Renal cortex interstitium (tissue), 15 donors: ENCODE measurements at places on chromosomes 4 and X.

DNA sequence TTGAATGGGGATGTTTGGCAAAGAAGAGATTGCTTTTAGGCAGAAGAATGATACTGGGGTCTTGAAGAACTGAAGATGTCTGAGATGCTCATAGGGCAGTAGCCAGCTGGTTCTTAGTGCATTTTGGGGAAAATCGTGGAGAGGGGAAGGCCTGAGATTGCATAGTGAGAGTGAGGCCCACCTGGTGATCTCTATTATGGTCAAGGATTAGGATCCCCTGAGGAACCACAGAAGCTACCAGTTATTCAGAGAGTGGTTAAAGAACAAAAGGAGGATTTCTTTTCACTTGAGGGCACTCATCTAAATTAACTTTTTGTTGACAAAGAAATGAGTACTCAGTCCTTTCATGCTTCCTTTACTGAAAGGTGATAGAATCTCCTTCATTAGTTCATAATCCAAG, 271.3 kb upstream of the HAND2 start:
- no peak for DNase-seq

GRCh38 chrX:153831429-153832150, 1.2 kb upstream of the PDZD4 start:
- no peak for DNase-seq

GRCh38 chr4:1345903-1346780, 866 bp upstream of the UVSSA start:
- DNase-seq = peak; percentile 37

DNA sequence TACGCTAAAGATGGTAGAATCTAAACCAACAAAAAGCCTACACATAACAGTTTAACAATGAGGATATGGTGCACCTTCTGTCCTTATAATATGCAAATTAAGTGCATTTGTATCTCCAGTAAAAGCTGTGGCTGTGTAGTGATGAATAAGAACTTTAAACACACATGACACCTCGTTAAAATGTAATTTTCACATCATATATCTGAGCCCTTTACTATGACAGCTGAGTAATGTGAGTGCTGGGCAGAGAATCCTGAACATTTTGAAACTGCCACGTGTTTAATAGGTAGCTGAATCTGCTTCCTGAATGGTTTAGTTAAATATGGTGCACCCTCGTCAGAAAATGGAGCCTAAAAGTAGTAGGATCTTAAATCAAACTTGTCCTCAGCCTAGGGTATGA, 540.8 kb downstream of the ADGRL3 start:
- no peak for DNase-seq

- no peak for DNase-seq
Measured at GRCh38 chr4:181755846-181756245, 487.4 kb upstream of the TENM3 start.

GRCh38 chr4:148238811-148239493, 203.3 kb downstream of the NR3C2 start:
- DNase-seq = no peak

DNA sequence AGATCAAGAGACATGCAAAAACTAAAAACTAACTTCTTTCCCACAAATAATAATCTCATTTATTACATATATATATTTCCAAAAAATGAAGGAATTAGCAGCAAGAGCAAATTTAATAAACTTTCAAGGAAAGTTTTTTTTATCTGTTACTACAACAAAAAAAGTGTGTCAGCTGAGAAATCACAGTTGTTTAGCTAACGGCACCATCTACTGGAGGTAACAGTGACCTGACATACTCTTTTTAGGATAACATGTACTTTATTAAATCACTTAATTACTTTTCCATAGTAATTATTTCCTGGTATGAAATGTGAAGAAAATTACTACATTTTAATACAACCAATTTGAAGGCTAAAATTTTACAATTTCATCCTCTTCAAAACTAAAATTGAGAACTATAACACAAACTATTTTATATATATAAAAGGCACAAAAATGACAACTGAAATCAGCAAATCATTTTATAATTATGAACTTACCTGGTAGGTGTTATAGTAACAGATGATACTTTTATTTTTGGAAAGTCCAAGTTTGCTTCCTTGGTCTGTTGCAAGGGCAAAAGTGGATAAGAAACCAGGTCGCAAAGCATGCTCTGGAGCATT, 9.1 kb downstream of the LAMTOR3 start:
- no peak for DNase-seq

DNA sequence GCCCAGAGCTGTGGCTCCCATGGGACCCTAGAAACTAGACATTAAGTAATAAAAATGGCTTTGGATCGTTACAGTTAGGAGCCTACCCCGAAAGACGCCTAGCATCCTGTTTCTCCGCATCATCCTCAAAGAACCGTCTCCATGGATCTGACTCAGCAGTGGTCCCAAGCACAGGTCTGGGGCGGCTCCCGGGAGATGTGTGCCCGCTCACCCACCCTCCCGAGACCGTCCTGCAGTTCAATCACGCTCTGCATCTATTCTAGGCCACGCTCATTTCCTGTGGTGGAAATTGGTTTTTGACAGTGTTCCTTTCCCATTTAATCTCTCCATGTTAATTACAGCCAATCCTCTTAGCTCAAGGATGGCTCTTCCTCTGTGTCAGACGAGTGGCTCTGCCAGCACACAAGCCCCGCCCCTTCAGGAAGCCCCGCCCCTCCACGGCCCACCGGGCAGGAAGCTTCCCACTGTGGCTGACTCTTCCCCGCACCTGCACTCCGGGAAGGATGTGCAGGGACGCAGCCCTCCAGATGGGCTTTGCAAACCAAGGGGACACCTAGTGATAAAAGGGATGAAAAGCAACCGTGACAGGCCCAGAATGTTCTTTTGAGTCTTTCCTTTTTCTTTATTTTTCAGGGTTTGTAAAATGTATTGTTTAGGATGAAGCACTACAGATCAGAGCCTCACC, 34.5 kb upstream of the HELT start:
- DNase-seq = peak; percentile 45

DNA sequence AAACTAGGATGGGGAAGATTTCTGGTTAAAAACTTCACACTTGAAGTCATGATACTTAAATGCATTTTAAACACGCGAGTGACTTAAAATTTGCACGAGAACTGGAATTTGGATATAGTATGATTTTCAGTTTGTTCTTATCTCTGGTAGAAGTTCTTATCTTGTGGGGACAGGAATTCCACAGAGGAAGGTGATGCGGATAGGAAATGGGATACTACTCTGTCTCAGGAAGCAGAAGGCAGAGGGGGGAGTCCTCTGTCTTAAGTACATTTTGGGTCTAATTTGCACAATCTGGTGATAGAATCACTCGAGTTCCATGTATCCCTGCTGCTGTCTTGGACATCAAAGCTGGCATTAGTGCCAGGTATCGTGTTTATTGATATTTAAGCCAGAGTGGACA, 53.3 kb downstream of the TLL1 start:
- DNase-seq = no peak

GRCh38 chr4:48602763-48603162, 112.7 kb downstream of the ZAR1 start:
- DNase-seq = no peak

GRCh38 chr4:57291911-57292310, 181.7 kb upstream of the IGFBP7 start:
- DNase-seq = no peak

GRCh38 chr4:159060161-159060560, 42.7 kb upstream of the RAPGEF2 start:
- no peak for DNase-seq

GRCh38 chr4:68369142-68369805, 19.4 kb upstream of the YTHDC1 start:
- no peak for DNase-seq

GRCh38 chrX:82648062-82648461, 860.0 kb upstream of the POU3F4 start:
- DNase-seq = no peak

- DNase-seq = no peak
Measured at GRCh38 chr4:122167369-122167768, 15.2 kb downstream of the BLTP1 start.

DNA sequence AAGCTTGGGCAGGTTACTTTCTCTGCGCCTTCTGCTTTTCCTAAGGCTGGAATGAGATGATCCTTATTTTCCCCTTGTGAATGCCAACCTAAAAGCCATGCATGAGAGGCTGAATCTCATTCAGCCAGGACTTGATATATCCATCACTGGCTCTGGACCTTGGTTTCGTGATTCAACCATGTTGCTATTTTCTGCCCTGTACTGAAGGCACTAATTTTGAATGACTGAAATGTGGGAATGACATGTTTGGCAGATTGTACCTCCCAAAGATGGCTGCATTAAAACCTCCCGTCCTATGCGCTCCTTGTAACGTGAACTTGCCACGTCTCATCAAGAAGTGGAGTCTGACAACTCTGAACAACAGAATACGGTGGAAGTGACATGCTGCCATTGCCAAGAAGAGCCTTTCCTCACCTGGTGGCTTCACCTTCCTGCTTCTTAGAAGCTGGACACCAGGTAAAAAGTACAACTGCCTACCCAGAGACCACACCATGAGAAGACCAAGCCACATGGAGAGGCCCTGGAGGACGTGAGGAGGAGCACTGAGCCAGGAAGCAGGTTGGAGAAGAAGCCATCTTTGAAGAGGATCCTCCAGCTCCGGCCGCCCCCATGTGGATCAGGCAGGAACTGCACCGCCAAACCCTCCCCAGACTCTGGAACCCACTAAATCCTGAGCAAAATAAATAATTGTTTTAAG, 174.5 kb downstream of the NSUN7 start:
- DNase-seq = no peak

DNA sequence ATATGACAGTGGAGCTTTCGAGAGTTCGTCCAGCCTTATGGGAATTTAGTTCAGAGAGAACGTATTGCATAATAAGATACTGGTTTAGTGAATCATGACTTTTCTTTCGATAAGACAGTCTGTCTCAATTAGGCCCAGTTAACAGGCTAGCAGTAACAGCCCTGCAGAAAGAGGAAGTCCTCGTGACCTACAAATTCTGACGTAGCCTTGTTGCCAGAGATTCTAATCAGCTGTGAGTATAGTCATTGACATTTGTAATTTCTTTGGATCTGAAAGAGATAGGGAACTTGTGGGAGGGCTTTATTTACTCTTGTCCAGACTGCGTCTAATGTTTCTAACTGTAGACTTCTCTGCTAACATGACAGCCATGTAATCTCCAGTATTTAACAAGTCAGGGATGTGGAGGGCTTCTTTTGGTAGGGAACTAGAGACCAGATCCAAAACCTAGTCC, 15.8 kb downstream of the ART3 start:
- no peak for DNase-seq

DNA sequence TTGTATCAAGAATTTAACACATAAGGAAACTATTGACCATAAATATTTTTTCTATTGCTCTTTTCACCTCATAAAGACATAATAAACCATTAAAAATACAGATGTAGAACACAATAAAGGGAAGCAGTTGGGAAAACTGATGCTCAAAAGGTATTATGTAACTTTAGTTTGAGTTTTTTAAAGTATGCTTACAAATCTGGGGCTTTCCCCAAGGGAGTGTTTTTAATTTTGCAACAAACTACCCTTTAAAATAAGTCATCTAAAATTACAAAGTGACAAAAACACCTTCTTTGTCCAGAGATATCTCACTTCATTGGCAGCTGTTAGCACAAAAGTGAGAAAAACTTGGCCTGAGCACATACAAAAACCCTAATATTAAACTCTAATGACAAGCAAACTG, 55.0 kb downstream of the PRDM5 start:
- no peak for DNase-seq

DNA sequence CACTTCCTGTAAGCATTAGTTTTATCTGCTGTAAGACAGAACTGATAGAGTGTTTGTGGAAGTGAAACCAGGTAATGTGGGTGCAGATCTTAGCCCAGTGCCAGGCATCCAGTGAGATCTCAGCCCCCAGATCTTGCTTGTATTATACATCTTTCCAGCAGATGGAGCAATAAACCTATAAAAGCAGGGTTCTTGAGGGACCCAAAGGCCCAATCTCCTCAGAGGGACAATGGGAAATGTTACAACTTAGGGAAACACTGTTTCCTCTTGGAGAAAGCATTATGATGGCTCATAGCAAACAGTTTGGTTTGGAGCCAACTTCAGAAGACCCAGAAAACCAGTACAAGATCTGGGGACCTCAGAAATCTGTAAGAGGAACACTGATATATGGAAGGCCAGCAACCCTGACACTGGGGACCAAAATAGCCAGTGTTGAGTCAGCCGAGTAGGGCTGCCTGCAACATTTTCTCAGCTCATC, 206.3 kb downstream of the SLC7A11 start:
- DNase-seq = peak; percentile 31

DNA sequence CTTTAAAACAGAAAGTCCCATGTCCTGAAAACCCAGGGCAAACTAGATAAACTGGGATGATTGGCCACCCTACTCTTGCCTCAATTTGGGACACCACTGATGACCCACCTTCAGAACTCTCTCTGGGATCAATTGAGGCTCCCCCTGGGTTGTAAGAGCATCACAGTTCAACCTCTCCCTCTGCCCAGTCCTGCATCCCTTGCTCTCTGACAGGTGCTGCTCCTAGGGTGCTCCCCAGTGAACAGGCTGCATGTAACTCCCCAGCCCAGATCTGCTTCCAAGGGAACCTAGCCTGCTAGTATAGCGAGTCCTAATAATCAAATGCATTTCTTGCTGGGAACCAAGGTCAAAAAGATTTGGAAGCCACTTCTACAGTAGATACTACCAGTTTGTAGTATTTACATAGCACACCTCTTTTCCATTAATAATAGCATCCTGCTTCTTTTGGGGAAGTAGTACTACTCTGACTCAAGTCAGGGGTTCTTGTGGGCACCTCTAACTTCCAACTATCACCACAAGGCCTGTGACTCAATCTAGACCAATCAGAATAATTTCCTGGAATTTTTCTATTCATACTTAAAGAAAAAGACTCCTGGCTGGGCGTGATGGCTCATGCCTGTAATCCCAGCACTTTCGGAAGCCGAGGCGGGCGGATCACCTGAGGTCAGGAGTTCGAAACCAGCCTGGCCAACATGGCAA, 42.1 kb upstream of the SPINK2 start:
- no peak for DNase-seq

DNA sequence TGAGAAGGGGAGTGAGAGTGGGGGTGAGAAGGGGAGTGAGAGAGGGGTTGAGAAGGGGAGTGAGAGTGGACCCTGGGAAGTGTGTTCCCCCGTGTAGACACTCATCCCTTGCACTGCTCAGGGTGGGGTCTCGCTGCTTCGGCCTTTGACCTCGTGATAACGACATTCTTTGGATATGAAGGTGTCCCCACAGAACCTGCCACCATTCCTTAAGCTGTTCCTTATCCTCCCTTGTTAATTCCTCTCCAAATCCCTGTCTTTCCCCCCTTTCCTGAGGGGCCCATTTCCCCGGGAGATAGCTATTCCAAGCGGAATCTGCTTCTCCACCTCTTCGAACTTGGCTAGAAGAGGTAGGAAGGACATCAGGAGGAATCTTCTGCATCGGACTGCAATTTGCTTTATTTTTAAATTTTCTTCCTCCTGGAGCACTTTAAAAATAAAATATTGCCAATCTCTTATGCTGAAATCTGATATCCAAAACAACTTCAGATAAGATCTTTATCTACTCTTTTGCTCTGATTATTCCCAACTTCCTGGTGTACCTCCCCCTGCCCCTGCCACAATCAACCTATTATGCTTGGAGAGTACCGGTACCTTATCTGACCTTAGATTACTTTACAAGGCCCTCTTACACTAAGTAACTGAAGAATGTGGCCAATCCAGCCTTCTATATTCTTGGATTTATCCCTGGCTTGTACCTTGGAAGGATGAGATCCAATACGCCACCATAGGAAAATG, 15.6 kb downstream of the TRIML1 start:
- DNase-seq = no peak

- no peak for DNase-seq
Measured at GRCh38 chr4:164320847-164321246, 433.1 kb upstream of the SMIM31 start.
